Fibroblast of skin of back (primary cell): ENCODE measurements at places on chromosomes 5 and 9.

DNA sequence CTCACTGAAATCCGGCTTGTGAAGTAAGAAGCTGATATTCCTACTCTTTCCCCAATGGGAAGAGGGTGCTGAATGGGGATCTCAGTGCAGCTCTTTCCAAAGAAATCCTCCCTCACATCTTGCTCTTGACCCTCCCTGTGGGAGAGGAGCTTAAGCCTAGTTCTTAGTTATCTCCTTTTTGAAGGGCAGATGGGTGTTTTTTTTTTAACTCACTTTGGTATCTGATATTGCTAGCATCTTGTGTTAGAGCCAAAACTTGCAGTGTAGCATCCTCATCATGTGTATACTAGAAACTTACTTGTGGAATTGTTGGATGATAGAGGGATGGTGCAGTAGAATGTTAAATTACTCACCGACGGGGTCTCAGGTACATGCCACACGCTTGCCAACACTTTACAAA lies 90.2 kb downstream of the F2RL2 start:
- DNase-seq: no peak

DNA sequence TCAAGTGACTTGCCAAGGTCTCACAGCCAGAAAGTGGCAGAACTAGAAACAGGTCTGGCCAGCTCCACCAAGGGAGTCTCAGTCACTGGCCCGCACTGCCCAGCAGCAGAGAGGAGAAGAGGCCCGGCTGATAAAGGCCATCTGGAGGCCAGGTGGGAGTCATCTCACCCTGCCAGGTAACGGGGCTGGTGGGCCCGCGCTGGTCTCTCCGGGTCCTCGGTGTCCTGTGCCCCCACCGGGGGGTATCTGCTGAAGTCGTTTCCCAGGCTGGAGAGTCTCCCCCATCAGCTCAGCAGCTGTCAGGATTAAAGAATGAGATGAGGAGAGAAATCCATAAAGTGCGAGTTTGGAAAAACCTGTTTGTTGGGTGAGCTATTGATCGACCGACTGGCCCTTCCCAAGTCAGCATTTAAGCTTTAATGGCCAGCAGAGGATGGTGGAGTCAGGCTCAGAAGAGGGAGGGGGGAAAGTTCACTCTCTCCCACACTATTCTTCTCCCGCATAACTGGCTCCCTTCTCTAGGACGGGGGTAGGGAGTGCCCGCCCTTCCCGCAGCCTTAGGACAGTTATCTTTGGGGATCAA lies 30.3 kb downstream of the LMX1B start:
- no peak for DNase-seq

DNA sequence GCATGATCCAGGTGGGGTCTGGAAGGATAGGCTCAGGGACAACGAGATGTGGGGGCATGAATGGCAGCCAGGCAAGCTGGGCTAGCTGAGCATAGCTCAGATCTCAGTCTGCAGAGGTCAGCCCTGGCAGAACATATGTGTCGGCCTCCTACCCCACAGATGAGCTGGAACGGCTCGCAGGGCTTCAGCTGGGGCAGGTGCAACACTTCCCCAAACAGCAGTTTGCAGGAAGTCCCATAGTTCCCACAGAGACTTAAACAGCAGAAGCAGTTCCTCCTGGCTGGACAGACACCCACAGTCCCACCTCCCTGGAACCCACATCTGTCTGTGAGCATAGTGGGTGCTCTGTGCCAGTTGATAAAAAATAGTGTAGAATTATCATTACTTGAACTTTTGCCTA lies 404.6 kb downstream of the GADD45G start:
- DNase-seq: no peak

DNA sequence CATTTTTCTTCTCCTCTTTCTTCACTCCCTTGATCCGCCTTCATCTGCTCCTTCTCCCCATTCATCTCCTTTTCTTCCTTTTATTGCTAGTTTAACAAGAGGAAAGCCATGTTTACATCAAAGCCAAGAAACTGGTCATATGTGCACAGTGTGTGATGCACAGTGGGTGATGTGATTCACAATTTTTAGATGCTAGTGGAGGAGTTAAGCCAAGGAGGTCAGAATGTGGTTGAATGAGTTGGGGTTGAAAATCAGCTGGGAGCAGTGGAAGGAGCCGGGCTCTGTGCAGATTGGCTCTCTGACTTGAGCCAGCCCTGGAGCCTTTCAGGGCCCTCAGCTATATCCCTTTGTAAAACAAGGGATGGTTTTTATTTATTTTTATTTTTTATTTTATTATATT lies 7.3 kb downstream of the ACER2 start:
- DNase-seq: no peak

GRCh38 chr5:102279711-102280110 lies 16.4 kb downstream of the SLCO4C1 start:
- DNase-seq: no peak

- DNase-seq: no peak
These were observed 626 bp upstream of the CLTB start for GRCh38 chr5:176416965-176417364.

GRCh38 chr9:8429768-8430167 lies 630.2 kb upstream of the DMAC1 start:
- DNase-seq: no peak

GRCh38 chr5:38404667-38405276 lies 146.4 kb downstream of the EGFLAM start:
- no peak for DNase-seq

GRCh38 chr5:175550055-175550805 lies 71.9 kb downstream of the SFXN1 start:
- no peak for DNase-seq

GRCh38 chr9:132609829-132610228 lies 27.4 kb downstream of the BARHL1 start:
- peak; percentile 81 for DNase-seq

DNA sequence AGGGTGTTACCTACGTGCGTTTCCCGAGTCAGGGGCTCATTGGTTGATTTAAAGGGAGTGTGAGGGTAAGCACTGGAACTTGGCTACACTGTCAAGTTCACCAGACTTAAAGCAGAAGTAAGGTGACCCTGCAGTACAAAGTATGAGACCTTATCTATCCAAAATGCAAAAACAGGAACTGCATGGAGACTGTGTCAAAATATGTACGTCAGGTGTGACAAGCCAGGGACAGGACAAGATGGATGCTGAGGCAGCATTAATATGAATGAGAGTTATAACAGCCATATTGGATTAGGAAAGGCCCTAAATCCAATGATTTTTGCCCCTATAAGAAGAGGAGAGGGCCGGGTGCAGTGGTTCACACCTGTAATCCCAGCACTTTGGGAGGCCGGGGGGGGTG lies 15.4 kb upstream of the SUSD3 start:
- DNase-seq: no peak

DNA sequence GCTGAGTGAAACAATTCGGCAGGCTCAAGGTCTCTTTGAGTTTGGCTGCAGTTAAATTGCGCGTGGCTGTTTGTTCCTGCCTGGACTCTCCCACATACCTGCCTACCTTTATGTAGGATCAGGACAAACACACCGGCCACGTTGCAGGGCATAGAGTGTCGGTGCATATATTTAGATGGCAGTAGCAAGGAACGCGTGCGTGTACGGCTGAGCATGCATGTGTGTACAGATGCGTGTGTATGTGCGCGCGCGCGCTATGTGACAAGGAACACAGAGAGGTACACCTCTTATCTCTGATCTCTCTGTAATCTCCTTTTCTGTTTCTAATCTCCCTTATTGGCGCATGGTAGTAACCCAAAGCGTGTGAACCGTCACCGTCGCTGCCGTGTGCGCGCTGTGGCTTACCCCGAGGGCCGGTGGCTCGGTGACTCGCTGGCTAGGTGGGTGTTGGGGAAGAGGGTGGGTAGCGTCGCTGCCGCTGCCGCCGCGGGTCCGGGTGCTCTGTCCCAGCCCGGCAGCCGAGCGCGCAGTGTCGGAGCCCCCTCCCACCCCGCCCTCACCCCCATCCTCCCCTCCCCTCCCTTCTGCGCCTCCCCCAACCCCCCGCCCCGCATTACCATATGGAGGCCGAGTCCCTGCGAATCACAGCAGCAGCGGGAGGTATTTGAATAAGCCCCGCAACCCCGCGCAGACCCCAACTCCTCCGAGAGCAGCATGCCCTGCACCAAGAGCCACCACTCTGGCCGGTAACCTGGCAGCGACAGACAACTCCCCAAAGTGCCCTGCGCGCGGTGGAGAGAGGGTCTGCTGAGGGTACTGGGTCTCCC lies 204.8 kb downstream of the MEF2C start:
- no peak for DNase-seq

- DNase-seq: peak; percentile 78
These were observed 14.1 kb downstream of the POLR3G start for GRCh38 chr5:90488791-90489190.

DNA sequence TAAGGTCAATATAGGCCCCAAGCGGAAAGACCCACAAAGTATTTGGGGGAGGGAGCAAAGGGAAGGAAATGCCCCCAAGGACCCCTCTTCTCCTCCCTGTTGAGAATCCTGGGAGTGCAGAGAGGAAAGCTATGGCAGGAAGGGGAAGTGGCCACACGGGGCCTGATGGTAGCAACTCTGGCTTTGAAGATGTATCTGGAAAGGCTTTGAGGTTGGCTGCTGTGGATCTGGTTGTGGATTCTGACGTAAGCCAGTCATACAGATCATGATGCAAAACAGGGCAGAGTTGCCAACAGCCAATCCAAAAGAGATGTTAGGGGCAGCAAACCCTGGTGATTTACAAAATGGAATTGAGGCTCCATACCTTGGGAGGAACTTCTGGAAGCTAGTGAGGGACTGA lies 108.8 kb downstream of the PRKACG start:
- DNase-seq: no peak

DNA sequence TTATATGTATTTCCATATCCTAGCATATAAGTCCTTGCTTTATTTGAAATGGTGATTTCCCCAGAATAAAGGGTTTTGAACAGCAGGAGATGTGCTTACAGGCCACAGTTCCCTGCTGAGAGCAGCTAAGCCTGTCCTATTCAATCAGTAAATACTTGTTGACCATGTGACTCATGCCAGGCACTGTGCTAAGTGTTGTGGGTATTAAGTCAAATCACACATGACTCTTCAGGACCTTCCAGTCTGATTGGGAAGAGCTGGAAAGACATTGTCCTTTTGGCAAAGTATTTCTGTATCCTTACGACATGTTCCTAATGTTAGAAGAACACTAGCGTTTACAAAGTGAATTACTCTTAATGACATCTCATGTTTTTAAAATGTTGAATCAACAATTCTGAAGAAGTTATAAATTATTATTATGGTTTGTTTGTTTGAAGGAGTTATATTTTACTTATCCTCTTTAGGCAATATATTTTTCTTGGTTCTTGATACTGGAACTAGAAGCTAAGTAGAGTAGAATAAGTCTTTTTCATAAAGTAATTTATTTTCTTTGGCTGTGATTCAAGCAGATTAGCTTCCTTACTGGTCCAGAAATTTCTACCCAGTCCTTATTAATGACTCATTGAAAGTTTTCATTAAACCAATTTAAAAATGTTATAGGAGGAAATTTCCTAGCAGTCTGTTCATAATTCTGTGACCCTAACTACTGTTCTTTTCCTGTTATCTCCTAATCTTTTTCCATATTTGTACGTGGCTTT lies 82.1 kb downstream of the GAPVD1 start:
- DNase-seq: peak; percentile 52

DNA sequence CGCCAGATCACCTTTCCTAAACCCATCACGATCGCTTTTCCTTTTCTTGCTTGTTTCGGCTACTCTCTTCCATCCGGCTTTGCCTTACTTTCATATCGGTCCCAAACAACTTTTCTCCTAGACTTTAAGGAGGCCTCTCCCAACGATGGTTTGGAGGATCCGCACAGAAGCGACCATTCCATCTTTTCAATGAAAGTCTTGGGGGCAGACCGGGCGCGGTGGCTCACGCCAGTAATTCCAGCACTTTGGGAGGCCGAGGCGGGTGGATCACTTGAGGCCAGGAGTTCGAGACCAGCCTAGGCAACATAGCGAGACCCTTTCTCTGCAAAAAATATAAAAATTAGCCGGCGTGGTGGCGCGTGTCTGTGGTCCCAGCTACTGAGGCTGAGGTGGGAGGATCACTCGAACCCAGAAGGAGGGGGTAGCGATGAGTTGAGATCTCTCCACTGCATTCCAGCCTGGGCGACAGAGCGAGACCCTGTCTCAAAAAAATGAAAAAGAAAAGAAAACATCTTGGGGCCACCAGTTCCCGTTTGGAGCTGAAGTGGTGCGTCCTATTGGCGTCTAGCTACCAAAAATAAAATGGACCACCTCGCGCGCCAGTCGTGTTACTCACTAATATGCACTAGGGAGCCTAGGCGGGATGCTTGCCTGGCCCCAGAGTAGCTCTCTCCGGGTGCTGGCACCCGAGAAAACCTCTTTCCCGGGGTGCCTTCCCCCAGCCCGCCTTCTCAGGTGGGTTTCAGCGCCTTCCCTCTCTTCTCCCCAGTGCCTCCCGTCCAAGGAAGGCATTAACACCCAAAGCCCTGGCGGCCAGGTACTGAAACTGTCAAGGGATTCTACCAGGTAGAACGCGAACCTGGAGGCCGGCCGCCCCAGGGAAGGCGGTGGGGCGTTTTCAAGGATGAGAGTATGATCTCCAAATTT lies 800 bp upstream of the AP3B1 start:
- peak; percentile 32 for DNase-seq

DNA sequence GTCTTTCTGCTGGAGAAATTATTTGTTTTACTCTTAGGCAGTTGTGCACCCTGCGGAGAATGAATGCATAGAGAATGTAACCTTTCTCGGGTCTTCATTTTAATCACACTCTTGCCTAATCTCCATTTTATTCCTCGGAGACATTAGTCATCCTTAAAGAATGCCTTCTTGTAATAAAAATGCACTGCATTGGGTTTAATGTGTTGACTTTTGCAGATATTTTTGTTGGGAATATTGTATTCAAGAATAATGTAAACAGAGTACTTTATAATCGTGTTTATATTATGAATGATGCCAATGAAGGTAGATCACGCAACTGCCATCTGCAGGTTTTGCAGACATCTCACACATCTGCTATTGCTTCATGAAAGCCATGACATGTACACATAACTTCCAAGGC lies 1093.9 kb upstream of the CDH6 start:
- peak; percentile 88 for DNase-seq

- peak; percentile 40 for DNase-seq
These were observed 4.2 kb downstream of the MELK start for GRCh38 chr9:36576866-36577265.

GRCh38 chr9:295576-295975 lies 80.9 kb downstream of the DOCK8 start:
- DNase-seq: no peak

- peak; percentile 68 for DNase-seq
These were observed 30.9 kb upstream of the TNFSF15 start for GRCh38 chr9:114836769-114837168.
